ENCODE measurements at places on chromosomes 5 and 9. TPM values are rescaled to one million over a fixed set of nuclear protein-coding genes. Genes with fewer than 3 reads are reported as not detected.

Gene GM2A
- total RNA-seq = 17.9 TPM

Gene CCDC127
- total RNA-seq = 3.9 TPM

Gene ZSWIM6
- 8.8 TPM for total RNA-seq

Gene ZNF367
- 1.0 TPM for total RNA-seq

Gene ADAMTSL1
- total RNA-seq = 0.99 TPM

Gene XRCC4
- 0.99 TPM for total RNA-seq

Gene TIMD4
- total RNA-seq = not detected

Gene FGD3
- 12.2 TPM for total RNA-seq

Gene ALDH1B1
- total RNA-seq = 17.5 TPM

Gene LIFR
- 45.4 TPM for total RNA-seq

Gene GCNT4
- total RNA-seq = 4.2 TPM

DNA sequence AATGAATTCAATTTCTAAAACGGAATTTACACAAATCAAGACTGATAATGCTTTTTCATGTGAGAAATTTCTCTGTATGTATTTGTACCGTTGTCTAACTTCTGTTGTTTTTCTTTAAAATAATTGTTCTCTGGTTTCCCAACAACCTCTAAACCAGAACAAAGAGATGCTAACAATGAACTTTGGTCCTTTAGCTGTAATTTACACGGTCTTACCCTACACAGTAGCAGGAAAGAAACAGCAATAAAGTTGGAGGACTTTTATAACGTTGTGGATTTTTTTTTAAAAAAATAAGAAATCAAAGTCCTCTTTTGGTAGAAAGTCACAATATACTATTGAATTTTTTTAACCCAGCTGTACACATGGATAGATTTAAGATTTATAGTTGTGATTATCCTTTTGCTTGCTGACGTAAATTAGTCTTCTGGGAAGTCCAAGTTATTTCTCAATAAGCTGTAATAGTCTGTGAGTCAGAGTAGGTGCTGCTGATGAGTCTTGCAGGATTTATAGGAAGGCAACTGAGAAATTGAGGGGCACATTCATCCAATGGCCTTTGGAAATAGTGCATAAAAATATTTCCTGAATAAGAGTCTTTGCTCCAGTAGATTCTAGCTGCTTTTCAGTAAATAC lies 76.8 kb upstream of the PCSK1 start:
- no peaks in the 10 kb centered on the region for H3K27me3 ChIP-seq
- no peaks in the 10 kb centered on the region for H3K4me1 ChIP-seq
- H3K36me3 ChIP-seq = no peaks in the 10 kb centered on the region
- H3K4me3 ChIP-seq = no peak overlapping the region

DNA sequence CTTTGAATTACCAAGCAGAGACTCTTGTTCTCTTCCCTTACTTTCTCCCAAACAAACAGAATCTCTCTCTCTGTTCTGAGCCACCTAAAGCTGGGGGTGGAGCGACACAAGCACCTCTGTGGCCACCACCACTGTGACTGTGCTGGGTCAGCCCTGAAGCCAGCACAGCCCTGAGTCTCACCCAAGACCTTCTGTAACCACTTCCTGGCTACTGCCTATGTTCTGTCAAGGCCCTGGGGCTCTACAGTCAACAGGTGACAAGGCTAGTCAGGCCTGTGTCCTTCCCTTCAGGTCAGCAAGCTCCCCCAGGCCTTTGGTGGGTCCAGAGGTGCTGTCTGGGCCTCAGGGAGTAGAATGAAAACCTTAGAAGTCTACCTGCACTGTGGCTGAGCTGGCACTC lies 26.1 kb upstream of the SLC28A3 start:
- H3K4me3 ChIP-seq = no peak overlapping the region
- no peaks in the 10 kb centered on the region for H3K4me1 ChIP-seq
- H3K27me3 ChIP-seq = no peaks in the 10 kb centered on the region
- no peaks in the 10 kb centered on the region for H3K36me3 ChIP-seq
- no peak for DNase-seq

- DNase-seq = no peak
- no peak overlapping the region for H3K4me3 ChIP-seq
Observed at GRCh38 chr5:39631958-39632357, 207.2 kb upstream of the DAB2 start.

DNA sequence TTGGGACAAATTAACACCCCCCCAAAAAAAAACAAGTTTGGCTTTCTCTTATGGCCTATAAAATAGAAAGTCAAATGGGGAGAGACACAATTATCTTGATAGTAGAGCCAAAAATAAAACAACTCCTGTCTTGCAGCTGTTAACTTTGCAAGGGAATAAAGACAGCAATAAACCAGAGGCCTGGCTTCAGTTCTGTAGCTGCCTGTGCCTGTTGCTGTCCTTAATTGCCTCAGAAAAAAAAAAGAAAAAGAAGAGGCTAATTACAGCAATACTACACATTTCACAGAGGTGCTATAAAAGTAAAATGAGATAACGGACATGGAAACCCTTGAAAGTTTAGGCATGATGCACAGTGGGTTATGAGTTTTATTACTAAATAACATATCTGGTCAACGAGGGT lies 170.7 kb upstream of the IRX1 start:
- no peaks in the 10 kb centered on the region for H3K36me3 ChIP-seq
- H3K4me3 ChIP-seq = no peak overlapping the region
- no peaks in the 10 kb centered on the region for H3K4me1 ChIP-seq

DNA sequence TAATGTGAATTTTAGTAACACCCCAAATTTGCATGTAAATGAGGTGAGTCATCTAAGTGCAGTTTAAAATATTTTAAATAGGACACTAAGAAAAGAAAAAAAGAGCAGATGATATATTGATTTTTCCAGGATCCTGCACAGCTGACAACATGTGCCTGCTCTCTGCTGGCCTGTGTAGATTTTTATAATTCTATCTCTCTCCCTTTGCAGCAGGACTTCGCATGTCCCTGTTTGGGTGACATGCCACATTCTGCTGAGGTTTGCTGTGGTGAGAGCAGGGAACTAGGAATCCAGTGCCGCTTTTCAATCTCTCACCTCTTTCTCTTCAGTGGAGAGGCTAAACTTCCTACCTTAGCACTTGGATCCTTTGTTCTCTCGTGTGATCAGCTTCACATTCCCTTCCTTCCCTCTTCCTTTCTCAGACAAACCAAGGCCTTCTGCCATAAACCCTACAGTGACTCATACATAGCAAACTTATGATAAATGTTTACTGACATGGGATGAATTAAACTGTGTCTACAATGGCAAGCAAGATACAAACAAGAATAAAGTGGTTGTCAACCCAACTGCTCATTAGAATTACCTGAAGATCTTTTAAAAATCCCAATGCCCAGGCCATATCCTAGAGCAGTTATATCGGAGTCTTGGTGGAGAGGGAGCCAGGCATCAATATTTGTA lies 198.8 kb upstream of the EFNA5 start:
- no peak overlapping the region for H3K4me3 ChIP-seq
- DNase-seq = no peak
- H3K27me3 ChIP-seq = no peaks in the 10 kb centered on the region
- H3K27ac ChIP-seq = no peak overlapping the region
- H3K36me3 ChIP-seq = no peaks in the 10 kb centered on the region

- H3K27me3 ChIP-seq = no peaks in the 10 kb centered on the region
- DNase-seq = peak; percentile 14
- no peak overlapping the region for H3K27ac ChIP-seq
- H3K4me3 ChIP-seq = no peak overlapping the region
Observed at GRCh38 chr5:151030379-151030778, 10.0 kb downstream of the GPX3 start.

- no peak for DNase-seq
- no peaks in the 10 kb centered on the region for H3K36me3 ChIP-seq
- H3K4me3 ChIP-seq = no peak overlapping the region
- no peaks in the 10 kb centered on the region for H3K27me3 ChIP-seq
- no peak overlapping the region for H3K27ac ChIP-seq
Observed at GRCh38 chr5:8585230-8586018, 716.5 kb downstream of the MTRR start.

DNA sequence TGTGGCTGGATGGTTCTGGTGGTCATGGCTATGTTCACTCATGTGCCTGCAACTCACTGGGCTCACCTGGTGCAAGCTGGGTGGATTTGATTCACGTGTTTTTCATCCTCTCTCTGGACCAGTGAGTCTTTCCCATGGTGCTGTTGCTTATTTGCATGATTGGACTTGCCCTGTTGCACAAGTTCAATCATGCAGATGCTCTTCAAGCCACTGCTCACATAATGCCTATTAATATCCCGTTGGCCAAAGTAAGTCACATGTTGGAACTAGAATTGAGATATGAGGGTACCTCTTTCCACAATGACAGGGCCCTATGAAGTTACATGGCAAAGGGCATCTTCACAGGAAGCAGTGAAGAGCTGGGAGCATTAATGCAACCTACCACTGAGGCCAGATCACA lies 26.5 kb upstream of the MROH2B start:
- no peaks in the 10 kb centered on the region for H3K27me3 ChIP-seq
- H3K4me1 ChIP-seq = no peaks in the 10 kb centered on the region
- no peaks in the 10 kb centered on the region for H3K36me3 ChIP-seq

- DNase-seq = no peak
- H3K27ac ChIP-seq = no peak overlapping the region
- peaks cover 12% of the 10 kb centered on the region for H3K27me3 ChIP-seq
- peaks cover 12% of the 10 kb centered on the region for H3K4me1 ChIP-seq
- no peaks in the 10 kb centered on the region for H3K36me3 ChIP-seq
- H3K4me3 ChIP-seq = no peak overlapping the region
Observed at GRCh38 chr5:175654807-175655206, 3.1 kb upstream of the HRH2 start.

DNA sequence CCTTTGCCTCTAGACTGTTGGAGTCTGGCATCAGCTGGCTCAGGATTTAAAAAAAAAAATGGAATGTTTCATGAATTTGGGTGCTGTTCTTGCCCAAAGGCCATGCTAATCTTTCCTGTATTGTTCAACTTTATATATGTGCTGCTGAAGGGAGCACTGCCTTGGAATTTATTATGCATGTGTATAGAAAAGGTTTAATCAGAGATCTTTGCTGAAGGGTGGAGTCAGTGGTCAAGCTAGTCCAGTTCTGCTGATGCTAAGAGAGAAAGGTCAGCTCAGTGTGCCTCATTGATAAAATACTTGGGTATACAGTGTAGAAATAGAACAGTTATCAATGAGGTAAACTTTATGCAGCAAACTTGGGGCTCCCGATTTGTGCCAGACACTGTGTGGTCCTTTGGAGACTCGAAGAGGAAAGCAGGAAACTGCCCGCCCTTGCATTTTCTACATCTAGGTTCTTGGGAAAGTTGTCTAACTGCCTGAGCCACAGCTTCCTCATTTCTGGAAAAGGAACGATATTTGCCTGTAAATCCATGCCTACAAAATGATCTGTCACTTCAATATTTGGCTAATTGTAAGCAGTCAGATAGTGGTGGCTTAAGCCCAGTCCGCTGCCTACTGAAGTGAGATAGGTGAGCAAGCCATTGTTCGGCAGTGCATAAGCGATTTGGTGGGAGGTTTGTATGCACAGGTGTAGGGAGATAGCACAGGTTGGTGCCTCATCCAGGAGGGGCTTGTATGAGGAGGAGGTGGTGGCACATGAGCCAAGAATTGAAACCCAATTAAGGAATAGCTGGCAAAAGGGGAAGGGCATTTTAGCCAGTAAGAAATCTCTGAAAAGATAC lies 29.2 kb upstream of the GTF2H2C start:
- H3K27me3 ChIP-seq = no peaks in the 10 kb centered on the region
- H3K4me3 ChIP-seq = no peak overlapping the region
- peaks cover 3% of the 10 kb centered on the region for H3K36me3 ChIP-seq
- no peak for DNase-seq
- H3K4me1 ChIP-seq = peaks cover 49% of the 10 kb centered on the region

DNA sequence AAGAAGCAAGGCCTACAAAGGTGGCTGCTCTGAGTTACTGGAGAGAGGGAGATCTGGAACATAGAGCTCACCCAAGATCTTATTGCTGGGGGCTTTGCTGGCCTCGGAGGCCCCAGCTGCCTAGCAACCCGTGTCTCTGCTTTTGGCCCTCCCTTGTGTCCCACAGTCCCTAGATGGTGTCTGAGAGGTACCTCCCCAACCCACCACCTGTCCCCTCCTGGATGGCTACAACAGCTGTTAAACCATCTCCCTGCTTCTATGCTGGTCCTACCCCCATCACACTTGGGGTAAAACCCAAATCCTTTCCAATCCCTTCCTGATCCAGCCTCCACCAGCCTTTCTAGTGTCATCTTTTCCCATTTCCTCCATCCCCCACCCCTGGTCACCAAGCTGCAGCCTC lies 86.6 kb downstream of the PPARGC1B start:
- no peaks in the 10 kb centered on the region for H3K27me3 ChIP-seq
- DNase-seq = no peak
- H3K27ac ChIP-seq = no peak overlapping the region
- H3K36me3 ChIP-seq = no peaks in the 10 kb centered on the region
- H3K4me1 ChIP-seq = no peaks in the 10 kb centered on the region

- peaks cover 20% of the 10 kb centered on the region for H3K4me1 ChIP-seq
- H3K27me3 ChIP-seq = no peaks in the 10 kb centered on the region
- peak overlapping the region; percentile 12 for H3K27ac ChIP-seq
- no peaks in the 10 kb centered on the region for H3K36me3 ChIP-seq
- H3K4me3 ChIP-seq = peak overlapping the region; percentile 34
Observed at GRCh38 chr5:76714751-76715485, 1.0 kb upstream of the F2R start.

- H3K27me3 ChIP-seq = no peaks in the 10 kb centered on the region
- peaks cover 24% of the 10 kb centered on the region for H3K4me1 ChIP-seq
- no peak overlapping the region for H3K4me3 ChIP-seq
- no peak for DNase-seq
- H3K27ac ChIP-seq = no peak overlapping the region
Observed at GRCh38 chr5:139058121-139058520, 140.0 kb downstream of the SIL1 start.

- H3K36me3 ChIP-seq = no peaks in the 10 kb centered on the region
- peaks cover 32% of the 10 kb centered on the region for H3K4me1 ChIP-seq
- no peak for DNase-seq
- no peak overlapping the region for H3K4me3 ChIP-seq
- no peaks in the 10 kb centered on the region for H3K27me3 ChIP-seq
- H3K27ac ChIP-seq = no peak overlapping the region
Observed at GRCh38 chr5:73115399-73116051, 4.8 kb upstream of the TMEM171 start.

DNA sequence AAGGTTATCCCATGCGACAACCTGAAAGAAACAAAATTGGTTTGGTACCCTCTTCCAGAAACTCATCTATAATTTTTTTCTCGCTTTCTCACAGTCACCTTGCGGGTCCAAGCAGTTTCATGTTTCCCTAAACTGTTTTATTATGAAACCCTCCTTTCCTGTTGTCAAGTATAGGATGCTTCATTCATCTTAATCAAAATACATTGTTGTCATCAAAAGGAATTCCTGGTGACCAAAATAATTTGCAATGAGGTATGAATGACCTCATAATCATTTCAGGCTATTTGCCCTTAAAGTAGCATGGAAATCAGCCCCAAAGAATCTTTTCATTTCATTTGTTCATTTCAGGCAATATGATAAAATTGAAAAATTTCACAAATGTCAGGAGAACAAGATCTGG lies 503.0 kb downstream of the SPATA31D1 start:
- peaks cover 28% of the 10 kb centered on the region for H3K4me1 ChIP-seq
- no peak overlapping the region for H3K4me3 ChIP-seq
- H3K27ac ChIP-seq = no peak overlapping the region
- H3K27me3 ChIP-seq = no peaks in the 10 kb centered on the region
- no peaks in the 10 kb centered on the region for H3K36me3 ChIP-seq

GRCh38 chr5:41925555-41925951 lies 472 bp downstream of the FBXO4 start:
- H3K27ac ChIP-seq = peak overlapping the region; percentile 94
- peaks cover 19% of the 10 kb centered on the region for H3K4me1 ChIP-seq
- DNase-seq = peak; percentile 29
- H3K4me3 ChIP-seq = peak overlapping the region; percentile 71
- no peaks in the 10 kb centered on the region for H3K27me3 ChIP-seq
